Activated T-helper 9 cell treated with anti-CD3 and anti-CD28 coated beads, Interleukin-2, amount 50 U/mL, for 16 hours (primary cell): ENCODE measurements at places on chromosomes 16 and 17.
A peak's percentile ranks its signal among the peaks of the same experiment; 100 is the strongest.

- peak; percentile 69 for DNase-seq
These were observed at the start of gene GNAO1 for GRCh38 chr16:56191156-56191815. Gene GNAO1 (plus strand): TSS chr16:56191489. CDS start chr16:56192236, 747 bp downstream.

DNA sequence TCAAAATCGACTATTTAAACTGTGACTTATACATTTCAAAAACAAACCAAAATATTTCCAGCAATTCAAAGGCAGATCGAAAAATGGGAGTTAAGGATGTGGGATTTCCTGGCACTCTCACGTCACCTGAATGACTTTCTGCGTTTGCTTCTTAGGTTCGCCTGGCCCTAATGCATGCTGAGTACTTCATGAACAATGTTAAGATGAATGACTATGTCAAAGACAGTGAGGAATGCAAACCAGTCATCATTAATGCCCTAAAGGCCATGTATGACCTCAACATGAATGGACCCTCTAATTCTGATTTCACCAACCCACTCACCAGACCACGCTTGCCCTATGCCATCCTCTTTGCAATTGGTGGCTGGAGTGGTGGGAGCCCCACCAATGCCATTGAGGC lies 7.3 kb downstream of the KLHL10 start:
- DNase-seq = no peak

DNA sequence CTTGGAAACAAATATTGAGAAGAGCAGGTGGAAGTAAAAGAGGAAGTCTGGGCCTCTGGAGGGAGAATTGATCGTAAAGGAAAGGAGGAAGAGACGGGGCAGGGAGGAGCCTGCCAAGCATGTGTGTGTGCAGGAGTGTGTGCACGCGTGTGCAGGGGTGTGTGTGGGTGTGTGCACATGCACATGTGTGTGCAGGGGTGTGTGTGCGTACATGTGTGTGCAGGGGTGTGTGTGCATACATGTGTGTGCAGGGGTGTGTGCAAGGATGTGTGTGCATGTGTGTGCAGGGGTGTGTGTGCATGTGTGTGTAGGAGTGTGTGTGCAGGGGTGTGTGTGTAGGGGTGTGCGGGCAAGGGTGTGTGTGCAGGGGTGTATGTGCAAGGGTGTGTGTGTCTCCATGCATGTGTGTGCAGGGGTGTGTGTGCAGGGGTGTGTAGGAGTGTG lies 10.0 kb downstream of the CEP295NL start:
- DNase-seq = no peak

GRCh38 chr17:2243953-2244352 lies 59.6 kb downstream of the SMG6 start:
- no peak for DNase-seq

DNA sequence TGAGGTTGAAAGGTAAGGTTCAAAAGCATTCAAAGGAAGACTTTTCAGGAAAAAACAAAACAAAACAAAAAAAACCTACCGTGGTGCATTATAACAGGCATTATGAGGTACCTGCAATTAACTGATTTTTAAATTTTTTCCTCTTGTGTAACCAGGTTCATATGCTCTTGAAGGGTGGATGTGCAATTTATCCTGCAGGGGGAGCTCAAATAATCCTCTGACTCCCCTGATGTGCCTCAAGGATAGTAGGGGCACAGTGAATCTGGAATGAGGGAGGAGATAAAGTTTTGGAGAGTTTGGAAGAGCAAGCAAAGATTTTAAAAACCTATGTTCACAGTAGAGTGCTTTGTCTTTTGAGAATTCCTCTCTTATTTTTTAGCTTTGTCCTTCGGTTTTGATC lies 1349.4 kb downstream of the CDH8 start:
- no peak for DNase-seq

GRCh38 chr16:3520841-3521240 lies 20.0 kb downstream of the CLUAP1 start:
- DNase-seq = no peak

DNA sequence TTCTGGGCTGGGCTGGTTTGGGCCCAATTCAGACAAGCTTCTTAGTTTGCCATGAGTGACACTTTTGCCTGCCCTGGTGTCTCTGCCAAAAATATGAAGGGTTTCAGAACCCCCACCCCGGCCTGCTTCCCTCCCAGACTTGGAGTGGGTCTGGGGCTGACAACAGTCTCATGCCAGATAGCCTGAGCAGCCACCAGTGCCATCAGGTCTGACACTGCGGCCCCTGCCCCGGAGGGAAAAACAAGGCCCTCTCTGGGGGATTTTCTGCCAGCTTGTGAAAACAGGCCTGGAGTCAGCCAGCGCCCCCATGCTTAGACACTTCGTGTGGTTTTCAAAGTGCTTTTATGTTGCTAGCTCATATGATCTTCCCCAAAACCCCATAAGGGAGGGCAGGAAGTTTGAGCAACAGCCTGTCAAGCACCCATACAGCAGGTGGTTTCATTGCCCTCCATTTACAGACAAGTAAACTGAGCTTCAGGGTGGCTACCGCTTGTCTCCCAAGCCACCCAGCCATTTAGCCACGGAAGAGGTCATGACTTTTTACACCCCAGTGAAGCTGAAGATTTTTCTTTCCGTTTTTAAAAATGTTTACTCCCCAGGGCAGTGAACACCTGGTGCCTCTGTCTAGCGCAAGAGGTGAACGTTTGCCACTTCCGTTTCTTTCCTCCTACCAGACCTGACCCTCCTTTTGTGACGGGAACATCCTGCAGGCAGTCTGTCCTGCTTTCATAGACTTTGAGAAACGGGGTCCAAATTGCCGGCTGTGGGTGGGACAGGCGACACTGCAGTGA lies 300.6 kb downstream of the SEC14L1 start:
- peak; percentile 67 for DNase-seq

- peak; percentile 3 for DNase-seq
These were observed 2.1 kb downstream of the PRKCA start for GRCh38 chr17:66304304-66305174.

DNA sequence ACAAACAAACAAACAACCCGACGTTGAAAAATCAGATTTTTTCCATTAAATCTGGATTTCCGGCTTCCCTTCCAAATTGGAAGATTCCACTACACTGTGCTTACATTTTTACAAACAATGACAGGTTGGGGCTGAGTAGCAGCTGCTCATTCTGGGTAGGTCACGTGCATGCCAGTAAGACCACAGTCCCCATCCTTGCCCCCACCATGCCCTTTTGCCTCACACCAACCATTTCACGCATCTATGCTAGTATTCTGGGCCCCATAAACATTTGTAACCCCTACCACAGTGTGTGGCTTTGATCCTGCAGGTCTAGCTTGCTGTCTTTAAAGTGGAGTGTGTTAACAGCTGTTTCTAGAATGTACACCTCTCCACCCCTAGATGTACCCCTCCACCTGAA lies 366.1 kb downstream of the XYLT1 start:
- DNase-seq = no peak

DNA sequence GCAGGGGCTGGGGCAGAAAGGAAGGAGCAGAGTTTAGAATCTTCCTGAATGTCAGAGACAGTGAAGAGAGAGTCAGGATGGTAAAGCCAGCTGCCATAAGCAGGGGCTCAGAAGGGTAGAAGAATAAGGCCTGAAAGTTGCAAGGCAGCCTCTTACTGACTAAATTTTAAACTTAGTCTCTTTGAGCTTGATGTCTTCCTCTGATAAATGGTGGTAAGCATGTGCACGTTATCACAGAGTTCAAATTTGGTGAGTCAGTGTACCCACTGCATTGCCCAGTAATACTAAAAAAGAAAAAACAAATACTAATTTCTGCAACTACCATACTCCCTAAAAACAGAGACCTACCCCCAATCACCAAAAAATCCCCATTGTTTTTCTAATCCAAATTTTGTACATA lies 45.2 kb downstream of the SIAH1 start:
- DNase-seq = no peak

DNA sequence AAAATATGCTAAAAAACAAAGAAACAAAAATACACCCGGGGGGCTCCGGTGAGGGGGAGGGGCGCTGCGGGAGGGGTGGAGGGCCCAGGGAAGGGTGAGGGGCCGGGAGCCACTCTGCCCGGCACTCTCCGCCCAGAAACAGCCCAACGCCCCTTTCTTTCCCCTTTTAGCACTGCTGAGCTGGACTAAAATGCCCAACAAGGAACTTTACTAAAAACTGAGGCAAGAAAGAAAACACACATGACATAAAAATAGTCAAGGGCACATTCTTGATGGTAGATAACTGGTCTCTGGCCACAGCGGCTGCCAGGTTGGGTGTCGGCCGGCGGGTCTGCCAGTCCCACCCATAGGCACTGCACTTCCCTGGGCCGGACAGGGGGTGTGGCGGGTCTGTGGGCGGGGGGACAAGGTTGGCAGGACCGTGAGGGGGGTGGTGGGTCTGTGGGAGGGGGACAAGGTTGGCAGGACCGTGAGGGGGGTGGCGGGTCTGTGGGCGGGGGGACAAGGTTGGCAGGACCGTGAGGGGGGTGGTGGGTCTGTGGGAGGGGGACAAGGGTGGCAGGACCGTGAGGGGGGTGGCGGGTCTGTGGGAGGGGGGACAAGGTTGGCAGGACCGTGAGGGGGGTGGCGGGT lies 20.9 kb downstream of the METRNL start:
- DNase-seq = no peak

DNA sequence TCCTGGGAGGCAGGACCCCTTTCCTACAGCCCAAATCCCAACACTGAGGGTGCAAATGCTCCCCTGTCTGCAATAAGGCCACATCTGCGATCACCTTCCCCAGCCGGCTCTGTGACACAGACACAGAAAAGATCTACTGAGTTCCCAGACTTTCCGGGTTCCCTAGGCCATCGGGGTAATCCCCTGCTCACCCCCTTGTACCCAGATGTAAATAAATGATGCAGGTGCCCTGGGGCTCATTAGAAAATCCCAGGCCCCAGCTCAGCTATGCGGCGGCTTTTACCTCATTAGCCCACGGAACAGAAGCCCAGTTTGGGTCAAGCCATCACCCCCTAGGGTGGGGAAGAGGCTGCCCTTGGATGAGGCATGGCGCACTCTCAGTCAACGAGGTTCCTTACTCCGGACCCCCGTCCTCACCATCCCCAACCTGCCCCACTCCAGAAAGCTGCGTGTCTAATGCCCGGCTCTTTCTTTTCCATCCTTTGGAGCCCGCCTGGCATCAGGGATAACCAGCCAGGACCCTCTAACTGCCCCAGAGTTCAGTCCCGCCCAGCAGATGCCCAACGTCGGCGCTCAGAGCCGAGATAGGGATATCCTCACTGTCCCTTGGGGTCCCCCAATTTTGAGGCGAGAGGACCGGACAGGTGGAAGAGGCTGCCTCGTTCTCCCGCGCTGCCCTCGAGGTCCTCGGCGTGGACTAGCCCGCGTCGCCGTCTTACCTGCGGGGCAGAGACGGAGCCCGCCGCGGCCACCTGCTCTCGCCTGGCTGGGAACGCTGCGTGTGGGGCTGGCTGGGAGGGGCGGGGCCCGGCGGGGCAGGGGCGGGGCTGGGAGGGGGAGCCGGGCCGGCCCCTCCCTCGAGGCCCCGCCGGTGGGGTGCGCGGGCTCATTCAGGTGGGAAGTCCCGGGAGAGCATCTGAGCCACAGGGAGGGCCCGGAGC lies at the start of gene ZNF385C:
TSS of gene ZNF385C (minus strand) at position 783 of the 941 bp plus-strand sequence. CDS start 35,417 bp downstream, outside the sequence.
- DNase-seq = peak; percentile 42

DNA sequence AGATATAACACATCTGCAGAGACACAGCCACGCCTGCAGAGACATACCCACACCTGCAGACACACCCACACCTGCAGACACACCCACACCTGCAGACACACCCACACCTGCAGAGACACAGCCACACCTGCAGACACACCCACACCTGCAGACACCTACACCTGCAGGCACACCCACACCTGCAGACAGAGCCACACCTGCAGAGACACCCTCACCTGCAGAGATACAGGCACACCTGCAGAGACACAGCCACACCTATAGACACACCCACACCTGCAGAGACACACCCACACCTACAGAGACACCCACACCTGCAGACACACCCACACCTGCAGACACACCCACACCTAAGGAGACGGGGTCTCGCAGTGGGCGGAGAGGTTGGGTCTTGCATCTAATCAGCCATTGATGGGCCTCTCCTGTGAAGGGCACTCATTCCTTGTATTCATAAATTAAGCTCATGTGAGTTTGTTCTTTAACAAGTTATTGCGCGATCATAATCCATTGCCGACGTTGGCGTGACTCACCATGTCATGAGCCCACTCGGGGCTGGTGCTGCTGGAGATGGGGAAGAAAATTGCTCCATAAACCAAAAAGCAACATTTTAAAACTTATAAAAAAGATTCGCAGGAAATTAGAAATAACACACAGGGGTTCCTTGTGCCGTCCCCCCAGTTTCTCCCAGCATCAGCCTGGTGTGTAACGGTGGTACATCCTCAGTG lies 28.9 kb upstream of the CDH15 start:
- no peak for DNase-seq

DNA sequence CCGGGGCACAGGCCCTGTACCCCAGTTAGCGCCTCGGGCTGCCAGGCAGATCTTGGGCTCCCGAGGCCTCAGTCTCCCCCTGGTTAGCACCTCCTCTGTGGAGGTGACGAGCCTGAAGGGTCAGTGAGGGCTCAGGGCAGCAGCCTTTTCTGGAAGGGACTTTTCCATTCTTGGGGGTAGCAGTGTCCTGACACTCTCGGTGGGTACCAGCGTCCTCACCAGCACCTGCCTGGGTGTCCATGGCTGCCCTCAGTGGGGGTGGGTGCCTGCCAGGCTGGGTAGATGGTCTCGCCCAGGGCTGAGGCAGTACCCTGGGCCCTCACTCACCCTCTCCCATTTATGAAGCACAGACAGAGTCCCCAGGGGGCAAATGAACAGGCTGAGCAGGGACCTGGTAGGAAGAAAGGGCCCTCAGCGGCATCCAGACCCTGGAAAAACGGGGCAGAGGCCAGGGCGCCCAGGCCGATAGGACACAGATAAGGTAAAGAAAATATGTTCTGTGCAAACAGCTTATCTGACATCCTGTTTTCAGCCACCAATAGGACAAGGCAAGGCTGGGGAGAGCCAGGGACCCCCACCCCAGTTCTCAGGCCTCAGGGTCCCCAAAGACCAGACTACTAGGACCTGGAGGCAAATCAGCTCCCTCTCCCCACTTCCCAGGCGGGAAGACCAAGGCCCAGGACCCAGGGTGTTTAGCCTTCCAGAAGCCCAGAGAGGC lies 50.9 kb downstream of the ZFPM1 start:
- DNase-seq = no peak

- no peak for DNase-seq
These were observed 22.0 kb upstream of the HAS3 start for GRCh38 chr16:69083306-69083941.

DNA sequence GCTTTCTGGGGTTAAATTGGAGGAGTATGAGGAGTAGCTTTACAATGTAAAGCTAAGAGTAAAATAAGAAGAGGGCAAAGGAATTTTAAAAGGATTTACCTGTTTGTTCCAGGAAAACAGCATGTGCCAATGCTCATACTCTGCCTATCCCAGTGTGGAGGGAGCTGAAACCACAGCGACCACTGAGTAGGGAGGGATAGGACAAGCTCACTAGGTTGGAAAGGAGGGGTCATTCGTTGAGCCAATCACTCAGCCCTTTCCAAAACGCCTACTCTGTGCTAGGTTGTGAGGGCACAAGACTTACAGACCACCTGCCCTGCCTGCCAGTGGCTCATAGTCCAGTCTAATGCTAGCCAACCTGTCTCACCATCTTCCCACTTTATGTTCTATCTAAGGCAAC lies 1.1 kb upstream of the DNAJC7 start:
- DNase-seq = no peak

DNA sequence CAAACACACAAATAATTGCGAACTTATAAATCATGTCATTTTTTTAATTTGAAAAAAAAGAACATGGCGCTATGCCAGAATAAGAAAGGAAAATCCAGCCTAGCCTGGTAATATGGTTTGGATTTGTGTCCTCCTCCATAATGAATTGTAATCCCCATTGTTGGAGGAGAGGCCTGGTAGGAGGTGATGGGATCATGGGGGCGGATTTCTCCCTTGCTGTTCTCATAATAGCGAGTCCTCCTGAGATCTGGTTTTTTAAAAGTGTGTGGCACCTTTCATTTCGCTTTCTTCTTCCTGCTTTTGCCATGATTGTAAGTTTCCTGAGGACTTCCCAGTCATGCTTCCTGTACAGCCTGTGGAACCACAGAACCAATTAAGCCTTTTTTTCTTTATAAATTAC lies 65.9 kb upstream of the TANC2 start:
- DNase-seq = no peak
